D721Med (cell line): ENCODE measurements at places on chromosomes 4 and X.

DNA sequence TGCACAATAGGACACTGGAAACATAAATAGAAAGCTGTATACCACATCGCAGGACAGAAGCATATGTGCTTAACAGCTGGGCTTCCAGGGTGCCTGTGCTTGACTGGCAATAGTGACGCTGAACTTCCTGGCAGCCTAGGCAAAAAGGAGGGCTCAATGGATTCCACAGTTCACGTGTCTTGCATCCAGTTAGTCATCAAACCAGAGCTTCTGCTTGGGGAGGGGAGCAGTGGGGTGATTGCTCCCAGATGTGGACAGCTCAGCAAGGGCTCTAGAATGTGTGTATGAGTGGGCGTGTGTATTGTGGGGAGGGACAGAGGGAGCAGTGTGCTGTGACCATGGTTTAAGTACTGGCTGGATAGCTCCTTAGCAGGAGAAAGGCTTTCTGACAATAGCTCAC, 2.3 kb downstream of the PRRG3 start:
- DNase-seq, result no peak

DNA sequence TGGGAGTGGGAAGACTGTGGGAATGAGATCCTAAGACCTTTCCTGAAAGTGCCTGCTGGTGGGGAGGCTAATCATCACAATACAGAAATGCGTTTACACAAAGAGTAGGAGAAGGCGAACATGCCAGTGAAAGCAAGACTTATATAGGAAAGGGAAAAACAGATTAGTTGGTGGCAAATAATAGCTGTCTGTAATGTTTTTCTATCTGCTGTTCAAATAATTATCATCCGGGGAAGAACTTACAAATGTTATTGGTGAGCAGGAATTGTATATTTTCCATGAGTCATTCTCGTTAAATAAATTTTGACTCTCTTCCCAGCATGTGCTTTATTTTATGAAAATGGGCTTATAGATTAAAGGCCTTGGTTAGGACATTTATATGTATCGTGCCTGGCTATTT, 196.5 kb downstream of the ARHGAP10 start:
- DNase-seq, result no peak

DNA sequence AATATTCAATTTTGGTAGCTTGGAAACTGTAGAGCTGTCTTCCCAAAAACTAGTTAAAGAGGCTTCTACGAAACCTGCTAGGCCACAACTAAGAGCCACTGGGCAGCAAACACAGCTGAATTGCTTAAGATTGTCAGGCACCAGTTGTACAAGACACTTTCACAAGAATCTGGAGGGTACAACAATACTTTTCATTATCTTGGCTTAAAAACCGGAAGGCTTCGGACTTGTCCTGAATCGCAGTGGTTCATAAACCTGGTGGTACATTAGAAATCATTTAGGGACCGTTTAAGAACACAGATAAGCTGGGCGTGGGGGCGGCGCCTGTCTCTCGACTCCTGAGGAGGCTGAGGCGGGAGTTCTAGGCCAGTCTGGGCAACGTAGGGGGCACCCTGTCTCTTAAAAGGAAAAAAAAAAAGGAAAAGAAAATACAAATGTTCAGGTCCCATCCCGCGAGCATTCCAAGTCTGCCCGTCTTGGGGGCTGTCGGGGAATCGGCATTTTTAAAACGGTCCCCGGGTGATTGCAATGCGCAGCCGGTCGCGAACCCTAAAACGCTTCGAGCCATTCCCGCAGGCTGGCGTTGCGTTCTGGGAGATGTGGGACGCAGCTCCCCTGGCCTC, 763 bp downstream of the PYURF start:
- no peak for DNase-seq

- no peak for DNase-seq
These were observed 71.3 kb downstream of the LRBA start for GRCh38 chr4:150943818-150944217.

DNA sequence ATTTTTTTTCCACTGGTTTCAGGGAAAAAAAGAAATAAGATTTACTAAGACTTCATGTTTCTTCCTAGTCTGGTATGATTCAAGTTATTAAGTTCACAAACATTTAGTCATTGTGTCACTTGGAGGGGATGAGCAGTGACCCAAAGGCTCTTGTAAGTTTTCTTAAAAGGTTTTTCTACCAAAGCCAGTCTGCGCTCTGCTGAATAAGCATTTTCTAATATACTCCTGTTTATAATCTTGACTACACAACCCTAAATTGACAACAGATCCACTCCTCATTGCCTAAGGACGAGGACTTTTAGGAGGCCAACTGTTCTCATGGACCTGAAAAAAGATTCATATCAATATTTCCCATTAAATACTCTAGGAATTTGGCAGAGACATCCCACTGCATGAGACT, 161.1 kb upstream of the TLL1 start:
- DNase-seq, result no peak

- DNase-seq, result no peak
These were observed 54.8 kb upstream of the ZMAT1 start for GRCh38 chrX:101986586-101986985.

- DNase-seq, result no peak
These were observed 26.4 kb downstream of the GPM6B start for GRCh38 chrX:13790206-13791131.

DNA sequence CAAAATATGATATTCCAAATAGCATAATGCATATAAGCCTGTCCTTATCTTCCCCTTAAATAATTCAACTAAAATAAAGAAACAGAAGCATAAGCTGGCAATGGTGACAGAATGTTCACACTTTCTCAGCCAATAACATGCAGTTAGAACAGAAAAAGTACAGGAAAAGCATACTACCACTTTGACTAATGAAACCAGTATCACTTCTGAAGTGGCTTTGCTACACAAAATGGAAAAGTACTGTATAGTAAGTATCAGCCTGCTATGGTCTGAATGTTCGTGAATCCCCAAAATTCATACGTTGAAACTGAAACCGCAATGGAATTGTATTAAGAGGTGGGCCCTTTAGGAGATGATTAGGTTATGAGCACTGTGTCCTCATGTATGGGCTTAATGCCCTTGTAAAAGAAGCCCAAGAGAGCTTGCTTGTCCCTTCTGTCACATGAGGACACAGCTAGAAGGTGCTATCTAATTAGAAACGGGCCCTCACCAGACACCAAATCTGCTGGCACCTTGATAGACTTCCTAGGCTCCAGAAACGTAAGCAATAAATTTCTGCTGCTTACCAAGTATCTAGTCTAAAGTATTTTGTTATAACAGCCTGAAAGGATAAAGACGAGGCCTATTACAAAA, 102.6 kb downstream of the PRDM5 start:
- no peak for DNase-seq
